Activated CD8-positive, alpha-beta memory T cell treated with anti-CD3 and anti-CD28 coated beads for 24 hours (primary cell): ENCODE measurements at places on chromosomes 6 and 20.

- no peak for DNase-seq
Measured at GRCh38 chr6:70299456-70299855, 3.4 kb downstream of the COL9A1 start.

DNA sequence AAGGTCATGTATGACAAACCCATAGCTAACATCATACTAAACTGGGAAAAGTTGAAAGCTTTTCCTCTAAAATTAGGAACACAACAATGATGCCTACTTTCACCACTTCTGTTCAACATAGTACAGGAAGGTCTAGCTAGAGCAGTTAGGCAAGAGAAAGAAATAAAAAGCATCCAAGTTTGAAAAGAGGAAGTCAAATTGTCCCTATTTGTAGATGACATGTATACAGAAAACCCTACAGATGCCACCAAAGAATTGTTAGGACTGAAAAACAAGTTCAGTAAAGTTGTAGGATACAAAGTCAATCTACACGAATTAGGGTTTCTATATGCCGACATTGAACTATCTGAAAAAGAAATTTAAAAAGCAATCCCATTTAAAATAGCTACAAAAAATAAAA, 89.4 kb upstream of the GLP1R start:
- no peak for DNase-seq

DNA sequence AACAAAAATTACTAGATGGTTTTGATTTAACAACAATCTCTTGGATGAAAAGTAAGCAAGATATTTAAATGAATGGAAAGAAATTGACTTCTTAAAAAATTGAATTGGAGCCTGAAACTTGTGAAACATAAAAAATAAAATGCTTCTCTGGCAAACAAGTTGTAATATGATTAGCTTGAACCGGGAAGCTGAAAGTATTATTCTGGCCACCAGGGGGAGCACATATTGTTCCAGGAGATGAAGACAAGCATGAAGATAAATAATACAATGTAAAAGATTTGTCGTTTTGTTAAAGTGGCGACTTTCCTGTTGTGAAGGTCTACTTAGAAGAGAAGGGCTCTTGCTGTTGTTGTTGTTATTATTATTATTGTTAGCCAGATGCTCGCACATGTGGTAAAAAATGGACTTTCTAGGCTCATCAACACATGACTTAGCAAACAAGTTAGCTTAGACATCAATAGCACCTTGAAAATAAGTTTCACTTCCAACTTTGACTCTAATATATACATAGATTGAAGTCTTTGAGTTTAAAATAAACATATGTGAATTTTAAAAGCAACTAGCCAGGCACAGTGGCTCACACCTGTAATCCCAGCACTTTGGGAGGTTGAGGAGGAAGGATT, 14.2 kb downstream of the PAX1 start:
- DNase-seq = no peak

- no peak for DNase-seq
Measured at GRCh38 chr6:113082745-113083144, 735.6 kb downstream of the RFPL4B start.
